ENCODE measurements at places on chromosomes 2 and 18.

DNA sequence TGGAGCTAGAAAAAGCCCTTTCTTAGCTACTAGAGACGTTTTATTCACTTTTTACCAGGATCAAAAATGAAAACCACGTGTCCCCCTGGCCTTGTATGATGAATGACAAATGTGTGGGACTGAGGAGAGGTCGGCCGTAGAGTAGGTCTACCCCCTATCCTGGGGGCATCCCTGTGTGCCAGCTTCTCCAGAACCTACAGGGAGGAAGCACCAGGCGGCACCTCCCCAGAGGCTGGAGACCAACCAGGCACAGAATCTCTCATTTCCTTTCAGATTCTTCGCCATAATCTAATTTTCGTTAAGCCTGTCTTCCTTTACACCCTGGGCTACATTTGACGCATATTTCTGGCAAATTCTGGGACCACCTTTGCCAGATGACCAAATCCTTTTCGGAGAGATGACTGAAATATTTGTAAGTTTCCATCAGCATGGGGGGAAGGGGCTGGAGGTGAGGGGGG, 15.9 kb downstream of the TWIST2 start:
- no peak for DNase-seq

DNA sequence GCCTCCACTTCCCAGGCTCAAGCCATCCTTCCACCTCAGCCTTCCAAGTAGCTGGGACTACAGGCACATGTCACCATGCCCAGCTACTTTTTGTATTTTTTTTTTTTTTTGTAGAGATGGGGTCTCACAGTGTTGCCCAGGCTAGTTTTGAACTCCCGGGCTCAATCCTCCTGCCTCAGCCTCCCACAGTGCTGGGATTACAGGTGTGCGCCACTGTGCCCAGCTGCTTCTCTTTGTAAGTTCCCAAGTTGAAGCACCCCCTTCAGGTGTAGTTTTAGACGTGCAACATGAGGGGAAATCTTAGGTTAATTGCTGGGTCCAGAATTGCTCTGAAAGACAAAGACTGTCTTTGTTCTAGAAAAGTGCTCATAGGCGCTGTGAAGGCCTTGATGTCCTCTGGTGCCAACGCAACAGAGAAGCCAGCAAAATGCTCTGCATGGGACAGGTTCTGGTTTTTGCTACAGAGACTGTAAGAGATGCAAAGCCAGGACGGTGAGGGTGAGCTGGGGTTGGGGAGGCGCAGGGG, 46.6 kb downstream of the RRM2 start:
- no peak for DNase-seq

DNA sequence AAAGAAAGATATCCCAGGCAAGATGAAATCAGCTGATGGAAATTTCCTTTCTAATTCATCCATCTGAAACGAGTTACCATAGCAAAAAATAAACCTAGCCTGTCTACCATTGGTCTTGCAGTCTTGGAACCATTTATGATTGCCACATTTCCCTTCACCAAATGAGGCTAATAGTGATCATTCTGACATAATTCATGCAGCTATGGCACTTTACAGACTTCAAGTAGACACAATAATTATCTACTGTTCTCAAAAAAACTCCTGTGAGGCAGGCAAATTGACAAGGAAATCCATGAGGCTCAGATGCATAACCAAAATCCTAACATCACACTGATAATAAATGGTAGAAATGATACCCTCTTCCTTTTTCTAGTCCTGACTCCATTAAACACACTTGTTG, 1669.7 kb upstream of the LRRTM1 start:
- no peak for DNase-seq

DNA sequence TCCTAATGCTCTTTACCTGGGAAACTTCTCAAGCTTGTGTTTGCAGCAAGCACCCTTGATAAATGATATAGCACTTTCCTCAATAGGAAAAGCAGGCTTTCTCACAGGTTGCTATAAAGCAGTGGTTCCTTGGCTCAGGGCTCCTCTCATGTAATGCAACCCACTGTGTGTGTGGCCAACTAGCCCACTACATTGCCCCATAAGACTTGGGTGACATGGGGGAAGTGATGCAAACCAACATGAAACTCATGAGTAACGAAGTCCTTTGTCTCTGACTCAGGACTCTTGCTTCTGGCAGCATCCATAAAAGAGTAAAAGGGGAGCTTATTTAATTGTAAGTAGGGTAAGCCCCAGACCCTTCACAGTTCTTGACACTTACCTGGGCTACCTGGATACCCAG, 106.9 kb downstream of the COL4A4 start:
- no peak for DNase-seq

- DNase-seq, result no peak
Measured at GRCh38 chr18:25658476-25658875, 306.5 kb upstream of the ZNF521 start.

- no peak for DNase-seq
Measured at GRCh38 chr2:102383722-102384121, 28.1 kb downstream of the IL18R1 start.

GRCh38 chr2:237894396-237894979, 35.1 kb downstream of the RAMP1 start:
- DNase-seq, result no peak

GRCh38 chr18:48338915-48339314, 70.3 kb downstream of the ZBTB7C start:
- DNase-seq, result no peak

GRCh38 chr2:152369176-152369860, 34.3 kb downstream of the FMNL2 start:
- peak; percentile 53 for DNase-seq

- peak; percentile 56 for DNase-seq
Measured at GRCh38 chr18:44742718-44743311, 62.1 kb downstream of the SETBP1 start.

- no peak for DNase-seq
Measured at GRCh38 chr2:71500426-71501079, 47.2 kb downstream of the DYSF start.

DNA sequence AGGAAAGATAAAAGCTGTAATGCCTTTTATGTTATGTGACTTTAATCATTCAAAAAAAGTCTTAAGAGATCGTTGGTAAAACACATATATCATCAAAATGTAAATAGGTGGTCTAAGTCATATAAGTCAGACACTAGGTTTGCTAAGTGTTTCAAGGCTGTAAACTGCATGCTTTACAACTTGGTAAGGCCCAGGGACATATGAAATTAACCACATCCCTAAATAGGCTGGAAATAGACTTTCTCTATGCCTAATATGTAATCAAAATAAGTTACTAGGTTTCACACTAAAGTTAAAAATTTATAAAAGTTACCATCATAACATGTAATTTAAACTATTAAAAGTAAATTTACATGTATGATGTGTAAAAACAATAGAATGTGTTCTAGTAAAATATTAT, 946.3 kb upstream of the LRATD1 start:
- DNase-seq, result no peak

DNA sequence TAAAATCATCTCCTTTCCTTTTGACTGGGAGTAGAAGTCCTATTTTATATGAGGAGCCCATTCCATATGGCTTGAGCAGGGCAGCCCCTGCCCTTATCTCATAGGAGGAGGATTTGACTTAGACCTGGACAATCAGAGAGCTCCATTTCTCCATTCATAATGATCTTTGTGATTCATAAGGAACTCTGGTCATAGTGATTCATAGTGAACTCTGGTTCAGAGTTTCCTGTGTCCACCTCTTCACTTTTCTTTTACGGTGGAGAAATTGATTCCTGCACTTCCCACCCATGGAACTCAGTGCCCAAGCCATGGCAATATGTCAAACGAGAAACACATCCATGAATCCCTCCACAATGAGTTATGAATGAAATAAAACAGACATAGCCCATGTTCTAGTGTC, 12.8 kb upstream of the MYO3B start:
- no peak for DNase-seq

DNA sequence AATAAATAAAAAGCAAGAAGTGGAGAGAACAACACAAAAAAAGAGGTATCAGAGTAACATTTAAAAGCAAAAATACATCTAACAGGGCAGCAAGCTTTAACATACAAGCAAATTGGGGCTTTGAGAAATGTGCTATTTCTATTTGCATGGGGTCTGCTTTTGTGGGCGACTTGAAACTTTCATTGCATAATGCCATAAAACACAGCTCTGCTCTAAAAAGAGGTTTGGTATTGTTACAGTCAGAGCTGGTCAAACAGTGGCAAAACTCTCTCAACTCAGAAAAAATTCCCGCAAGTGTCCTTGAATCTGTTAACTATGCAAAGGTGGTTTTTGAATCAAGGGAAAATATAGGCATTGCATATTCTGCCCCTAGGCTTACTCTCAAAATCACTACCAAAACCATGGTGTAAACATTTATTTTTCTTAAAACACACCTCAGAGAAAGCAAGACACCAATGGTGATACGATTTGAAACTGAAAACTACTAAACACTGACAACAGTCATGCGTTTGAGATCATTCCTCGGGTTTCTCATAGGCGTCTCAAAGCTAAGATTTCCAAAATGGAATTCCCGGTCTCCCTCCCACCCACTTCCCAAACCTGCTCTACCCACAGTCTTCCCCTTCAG, 45.5 kb downstream of the RNF152 start:
- no peak for DNase-seq

DNA sequence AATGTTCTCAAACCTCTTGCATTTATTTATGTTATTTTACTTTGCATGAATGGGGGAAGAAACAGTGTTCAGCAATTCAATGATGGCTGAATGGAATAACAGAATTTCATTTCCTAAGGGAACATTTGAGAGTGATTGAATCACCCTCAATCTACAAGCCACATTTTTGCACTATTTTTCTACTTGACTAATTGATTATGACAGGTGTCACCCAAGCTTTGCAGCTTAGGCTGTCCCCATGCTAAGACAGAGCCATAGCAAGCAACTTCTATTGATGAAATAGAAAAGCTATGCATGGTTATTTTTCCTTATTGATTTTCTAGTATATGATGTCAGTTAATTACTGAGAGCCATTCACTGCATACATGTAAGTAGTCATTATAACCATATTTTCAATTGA, 795.7 kb downstream of the DCC start:
- DNase-seq, result no peak

GRCh38 chr2:105712981-105713596, 31.6 kb upstream of the NCK2 start:
- DNase-seq, result no peak

DNA sequence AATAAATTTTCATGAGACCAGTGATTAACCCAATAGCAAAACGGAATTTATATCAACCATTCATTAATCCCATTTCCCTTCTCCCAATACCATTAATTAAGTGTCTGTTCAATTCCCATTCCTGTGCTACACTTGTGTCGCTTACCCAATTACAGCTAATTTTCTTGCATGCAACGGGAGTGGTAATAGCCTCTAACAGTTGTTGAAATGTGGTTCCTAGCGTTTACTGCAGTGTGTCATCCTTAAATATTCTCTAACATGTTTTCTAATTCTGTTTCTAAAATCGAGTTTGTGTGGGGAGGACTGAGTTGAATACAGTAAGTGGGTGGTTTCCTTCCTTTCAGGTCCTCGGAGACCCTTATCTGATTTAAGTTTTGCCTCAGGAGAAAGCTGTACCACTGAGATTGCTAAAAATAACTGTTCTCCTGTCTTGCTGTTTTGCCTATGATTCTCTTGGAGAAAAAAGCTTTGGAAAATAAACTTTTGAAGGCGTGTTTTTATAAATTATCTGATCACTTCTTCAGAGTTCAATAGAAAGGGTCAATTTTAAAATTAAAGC, 59.3 kb upstream of the LRRTM1 start:
- DNase-seq, result no peak

- no peak for DNase-seq
Measured at GRCh38 chr2:31258351-31258750, 24.4 kb downstream of the EHD3 start.

DNA sequence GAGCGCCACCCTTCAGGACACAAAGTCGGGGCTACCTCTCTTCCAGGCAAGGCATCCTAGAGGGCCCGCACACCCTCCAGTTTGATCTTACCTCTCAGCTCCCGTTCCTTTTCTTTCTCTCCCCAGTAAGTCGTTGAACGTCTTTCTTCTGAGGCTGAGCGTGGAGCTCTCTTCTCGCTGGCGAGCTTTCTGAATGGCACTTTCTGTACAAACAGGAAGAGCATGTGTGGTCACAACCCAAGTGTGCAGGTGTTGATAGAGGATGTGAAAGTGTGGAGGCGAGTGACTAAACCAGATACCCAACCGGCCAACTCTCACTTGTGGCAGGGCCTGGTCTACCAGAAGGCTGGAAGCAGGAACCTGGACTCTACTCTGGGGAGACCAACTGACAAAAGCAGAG, at the start of gene AFF3:
TSS of gene AFF3 (minus strand) at position 198 of the 400 bp plus-strand sequence. CDS start 38,136 bp downstream, outside the sequence.
- no peak for DNase-seq

- DNase-seq, result no peak
Measured at GRCh38 chr2:43138441-43138840, 88.0 kb downstream of the ZFP36L2 start.

GRCh38 chr2:37083873-37084794, at the start of the genes GPATCH11 and HEATR5B:
TSS of gene GPATCH11 (plus strand) at chr2:37084518. CDS start at chr2:37088382, 3,864 bp downstream.
TSS of gene HEATR5B (minus strand) at chr2:37084372. CDS start at chr2:37083414, 958 bp downstream.
- peak; percentile 73 for DNase-seq

- no peak for DNase-seq
Measured at GRCh38 chr2:177289824-177290628, 25.5 kb upstream of the NFE2L2 start.

DNA sequence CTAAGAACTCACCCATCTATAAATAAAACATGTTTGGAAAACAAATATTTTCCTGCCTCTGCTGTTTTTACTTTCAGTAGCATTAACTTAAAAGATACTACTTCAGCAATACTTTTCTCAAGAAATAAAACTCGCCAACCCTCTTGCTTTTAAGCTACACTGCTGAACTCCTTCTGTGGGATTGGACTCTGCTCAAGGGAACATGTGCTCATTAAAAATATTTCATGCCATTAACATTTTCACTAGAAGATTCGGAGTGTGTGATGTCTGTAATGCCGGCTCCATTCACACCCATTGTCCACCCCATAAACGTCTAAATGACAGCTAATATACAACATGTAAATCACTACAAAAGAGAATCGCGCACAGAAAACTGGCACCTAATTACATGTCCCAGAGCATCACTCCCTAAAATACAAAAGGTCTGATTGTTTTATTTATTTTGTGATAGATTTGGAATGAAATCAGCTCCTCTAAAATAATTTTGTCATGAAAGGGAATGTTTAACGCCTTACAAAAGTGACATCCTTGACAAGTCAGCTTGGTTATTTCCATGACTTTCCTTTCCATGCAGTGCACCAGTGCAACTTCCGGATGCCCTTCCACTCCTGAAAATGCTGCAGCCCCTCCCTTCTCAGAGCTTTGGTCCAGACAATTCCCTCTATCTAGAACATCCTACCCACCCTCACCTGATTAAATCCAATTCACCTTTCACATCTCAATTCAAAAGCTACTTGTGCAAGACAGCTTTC, 73.1 kb downstream of the ANKRD44 start:
- no peak for DNase-seq

DNA sequence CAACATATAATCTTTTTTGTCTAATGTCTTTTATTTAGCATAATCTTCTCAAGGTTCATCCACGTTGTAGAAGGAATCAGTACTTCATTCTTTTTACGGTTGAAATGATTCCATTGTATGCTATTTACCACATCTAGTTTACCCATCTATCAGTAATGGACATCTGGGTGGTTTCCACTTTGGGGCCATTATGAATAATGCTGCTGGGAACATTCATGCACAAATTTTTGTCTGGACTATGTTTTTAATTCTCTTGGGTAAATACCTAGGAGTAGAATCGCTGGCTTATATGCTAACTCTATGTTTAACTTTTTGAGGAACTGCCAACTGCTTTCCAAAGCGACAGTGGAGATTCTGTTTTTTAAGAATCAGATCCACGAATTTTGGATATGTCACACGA, 7.4 kb upstream of the GCG start:
- no peak for DNase-seq
